ENCODE measurements at places on chromosomes 2 and 18.
A peak's percentile ranks its signal among the peaks of the same experiment; 100 is the strongest.

DNA sequence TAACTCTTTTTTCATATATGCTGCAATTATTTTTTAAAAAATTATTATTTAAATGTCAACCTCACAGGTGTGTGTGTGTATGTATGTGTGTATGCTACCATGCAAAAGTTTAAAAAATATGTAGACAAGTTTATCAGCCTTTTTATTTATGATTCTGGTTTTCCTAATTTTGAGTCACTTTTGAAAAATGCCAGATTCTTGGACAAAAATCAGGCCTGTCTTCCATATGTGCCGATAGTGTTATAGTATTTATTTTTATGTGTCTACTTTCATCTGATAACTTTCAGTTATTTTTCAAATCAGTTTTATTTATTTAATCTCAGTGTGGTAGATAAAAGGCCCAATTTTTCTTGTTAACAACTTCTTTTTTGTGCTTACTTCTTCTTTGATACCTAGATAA lies 176.2 kb downstream of the RDH14 start:
- no peak for DNase-seq

DNA sequence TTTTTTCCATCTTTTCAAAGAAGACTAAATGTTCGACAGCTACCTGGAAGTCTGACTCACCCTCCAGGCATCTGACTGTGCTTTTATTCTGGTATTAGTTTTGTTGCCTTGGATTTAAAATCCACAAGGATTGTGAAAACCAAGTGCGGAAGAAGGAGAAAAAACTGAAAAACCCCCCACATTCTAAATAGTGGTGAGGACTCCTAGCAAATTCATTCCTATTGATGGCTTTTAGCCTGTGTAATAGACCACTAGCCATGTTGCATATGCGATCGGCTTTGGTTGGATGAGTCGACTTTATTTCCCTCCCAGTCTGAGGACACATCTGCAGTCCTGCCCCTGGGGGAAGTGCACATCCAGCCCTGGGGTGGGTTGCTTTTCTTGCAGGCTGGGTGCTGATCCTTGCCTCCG lies 16.9 kb downstream of the LDLRAD4 start:
- no peak for DNase-seq

DNA sequence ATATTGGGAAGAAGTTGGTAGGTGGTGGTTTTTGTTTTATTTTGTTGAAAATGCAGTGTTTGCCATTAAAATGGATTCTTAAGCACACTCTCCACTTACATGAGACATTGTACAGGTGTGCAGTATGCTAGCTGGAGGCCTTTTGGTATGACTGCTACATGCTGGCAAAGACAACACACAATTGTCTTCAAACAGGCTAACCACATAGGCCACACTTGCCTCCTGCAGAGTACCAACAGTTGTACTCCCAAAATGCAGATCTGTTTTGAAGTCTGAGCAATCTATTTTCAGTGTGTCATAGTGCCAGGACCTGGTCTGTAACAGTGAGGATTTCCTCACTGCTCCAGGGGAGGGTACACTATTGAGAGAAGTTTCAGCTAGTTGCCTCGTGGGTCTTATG lies 213.6 kb downstream of the ZRANB3 start:
- DNase-seq, result no peak

DNA sequence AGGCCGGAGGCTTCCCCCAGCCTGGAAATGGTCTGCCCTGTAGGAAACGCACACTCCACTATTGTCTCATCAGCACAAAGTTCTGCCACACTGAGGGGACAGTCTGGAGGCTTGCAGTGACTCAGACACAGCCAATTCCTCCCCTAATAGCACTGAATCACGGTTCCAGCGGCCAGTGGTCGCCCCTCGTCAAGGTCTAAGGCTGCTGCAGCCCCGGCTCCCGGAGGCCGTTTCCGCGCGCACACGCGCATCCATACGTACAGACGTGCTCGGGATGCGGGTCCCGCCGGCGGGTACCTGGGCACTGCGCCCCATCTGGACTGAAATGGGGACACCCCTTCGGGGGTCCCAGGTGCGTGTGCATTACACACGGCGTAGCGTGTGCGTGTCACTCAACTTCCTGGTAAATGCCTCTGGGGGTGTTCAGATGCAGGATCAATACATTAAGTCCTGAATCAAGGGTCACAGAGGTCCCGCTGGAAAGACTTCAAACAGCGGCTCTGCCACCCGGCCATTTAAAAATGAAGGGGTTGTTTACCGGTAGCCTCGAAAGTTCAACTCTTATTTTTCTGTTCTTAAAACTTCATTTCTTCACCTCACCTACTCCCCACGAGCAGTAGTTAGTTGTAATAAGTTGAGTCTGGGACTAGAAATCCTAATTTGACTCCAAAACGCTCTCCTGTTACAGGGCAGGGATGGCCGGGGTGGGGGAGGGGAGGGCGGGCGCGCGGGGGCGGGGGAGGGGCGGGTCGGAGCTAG lies 572 bp upstream of the ZNF516 start:
- peak; percentile 67 for DNase-seq

DNA sequence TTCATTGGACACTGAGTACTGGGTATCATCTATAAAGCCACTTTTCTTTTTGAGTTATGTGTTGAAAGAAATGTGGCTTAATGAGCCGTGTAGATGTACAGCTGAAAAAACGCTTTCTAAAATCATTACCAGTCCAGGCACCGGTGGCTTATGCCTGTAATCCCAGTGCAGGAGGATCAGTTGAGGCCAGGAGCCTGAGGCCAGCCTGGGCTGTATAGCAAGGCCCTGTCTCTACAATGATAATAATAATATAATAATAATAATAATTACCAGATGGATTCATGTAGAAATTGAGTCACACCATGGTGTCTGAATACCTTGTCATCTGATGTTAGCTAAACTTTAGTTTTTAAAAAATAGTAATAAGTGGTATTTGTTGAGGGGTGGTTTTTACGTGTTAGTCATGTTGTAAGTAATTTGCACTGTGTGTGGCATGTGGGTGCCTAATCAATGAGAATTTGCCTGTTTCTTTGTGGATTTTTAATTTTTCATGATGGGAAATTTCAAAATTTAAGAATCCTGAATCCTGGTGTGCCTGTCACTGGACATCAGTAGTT lies 30.1 kb downstream of the NCK2 start:
- DNase-seq, result no peak

- DNase-seq, result no peak
These were observed 179.0 kb downstream of the ASXL3 start for GRCh38 chr18:33757037-33757436.

DNA sequence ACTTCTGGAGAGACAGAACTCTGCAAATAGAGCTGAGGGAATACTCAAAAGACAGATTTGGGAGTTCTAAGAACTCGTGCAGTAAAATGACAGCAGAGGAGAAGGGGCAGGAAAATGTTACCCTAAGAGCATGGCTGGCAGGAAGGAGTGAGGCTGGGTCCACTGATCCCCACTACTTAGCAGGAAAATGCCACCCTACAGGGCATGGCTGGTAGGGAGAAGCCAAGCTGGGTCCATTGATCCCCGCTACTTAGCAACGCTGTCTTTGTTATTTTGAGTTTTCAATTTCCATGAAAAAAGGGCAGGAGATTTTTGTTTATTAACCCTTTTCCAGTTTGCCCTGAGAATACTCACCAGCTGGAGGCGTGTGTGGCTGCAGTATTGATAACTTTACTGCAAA lies 100.3 kb upstream of the TMEM200C start:
- no peak for DNase-seq

- no peak for DNase-seq
These were observed 2.1 kb downstream of the GREB1 start for GRCh38 chr2:11535899-11536344.

DNA sequence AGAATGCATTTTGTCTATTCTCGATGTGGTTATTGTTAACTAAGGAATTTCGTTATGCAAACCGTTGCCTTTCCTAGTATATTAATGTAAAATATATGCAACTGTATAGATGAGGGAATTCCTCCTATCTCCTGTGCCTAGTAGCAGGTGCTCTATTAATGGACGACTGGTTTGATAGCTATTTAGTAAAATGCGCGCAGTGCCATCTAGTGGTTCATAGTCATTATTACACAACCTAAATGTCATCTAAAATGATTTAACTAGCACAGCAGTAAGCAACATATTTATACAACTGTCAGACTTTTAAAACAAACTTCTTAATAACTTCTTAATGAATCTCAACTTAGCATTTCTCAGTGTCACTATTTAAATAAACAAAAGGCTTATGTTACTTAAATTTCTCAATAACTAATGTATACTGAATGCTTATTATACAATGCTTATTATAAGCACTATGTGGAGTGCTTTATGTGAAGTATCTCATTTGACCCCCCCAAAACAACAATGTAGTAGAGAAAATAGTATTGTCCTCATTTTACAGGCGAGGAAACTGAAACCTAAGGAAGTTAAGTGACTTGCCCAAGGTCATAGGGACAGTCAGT lies 77.9 kb downstream of the DTNA start:
- peak; percentile 54 for DNase-seq

- no peak for DNase-seq
These were observed 3.7 kb downstream of the ETAA1 start for GRCh38 chr2:67400560-67401485.

DNA sequence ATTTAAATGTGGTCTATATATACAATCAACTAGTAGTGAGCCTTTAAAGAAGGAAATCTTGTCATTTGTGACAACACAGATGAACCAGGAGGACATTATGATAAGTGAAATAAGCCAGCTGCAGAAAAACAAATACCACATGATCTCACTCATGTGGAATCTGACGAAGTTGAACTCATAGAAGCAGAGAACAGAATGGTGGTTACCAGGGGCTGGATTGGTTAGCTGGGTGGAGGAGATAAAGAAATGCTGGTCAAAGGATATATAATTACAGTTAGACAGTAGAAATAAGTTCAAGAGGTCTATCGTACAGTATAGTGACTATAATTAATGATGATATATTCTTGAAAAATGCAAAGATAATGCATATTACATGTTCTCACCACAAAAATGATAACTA lies 267.9 kb downstream of the FBXO15 start:
- DNase-seq, result no peak

- no peak for DNase-seq
These were observed 467 bp upstream of the WDR35 start for GRCh38 chr2:19990416-19990728.

- DNase-seq, result no peak
These were observed 170.6 kb downstream of the FHOD3 start for GRCh38 chr18:36468161-36468560.

- no peak for DNase-seq
These were observed 198.2 kb downstream of the PRKCE start for GRCh38 chr2:45849491-45850283.

DNA sequence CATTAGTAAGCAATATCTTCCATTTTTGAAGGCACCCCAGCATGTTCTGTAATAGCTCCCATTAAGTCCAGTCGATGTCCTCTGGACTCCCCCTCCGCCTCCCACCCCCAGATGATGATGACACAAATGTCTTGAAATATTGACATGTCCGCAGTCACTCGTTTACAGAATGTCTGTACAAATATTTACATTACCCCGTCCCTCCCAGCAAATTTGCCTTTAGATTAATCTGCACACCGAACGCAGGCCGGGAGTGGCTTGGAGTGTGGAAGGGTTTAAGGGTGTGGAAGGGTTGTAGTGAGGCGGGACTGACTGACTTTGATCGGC lies 853 bp upstream of the OSBPL6 start:
- DNase-seq, result no peak

DNA sequence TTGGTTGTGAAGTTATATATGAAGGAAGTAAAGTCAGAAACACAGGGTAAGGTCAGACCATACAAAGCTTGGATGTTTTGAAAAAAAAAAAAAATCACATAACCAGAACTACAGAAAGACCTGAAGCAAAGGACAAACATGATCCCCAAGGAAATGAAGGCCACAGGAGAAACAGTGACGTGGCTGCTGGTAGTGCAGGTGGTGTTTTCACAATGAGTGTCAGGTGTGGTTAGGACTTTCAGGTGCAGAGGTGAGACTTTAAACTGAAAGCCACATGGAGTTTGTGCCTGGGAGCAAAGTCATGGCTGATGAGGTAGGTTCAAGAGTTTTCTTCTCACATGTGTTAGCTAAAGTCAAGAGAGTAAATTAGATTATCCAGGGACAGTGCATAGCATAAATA lies 270.7 kb downstream of the PIEZO2 start:
- no peak for DNase-seq

Measured in inflammatory macrophage (primary cell).